ENCODE measurements at places on chromosomes 5 and 9.

GRCh38 chr5:35833224-35833623 is 23.5 kb upstream of the IL7R start:
- no peak for DNase-seq

- DNase-seq: no peak
Observed at GRCh38 chr5:96064877-96065276, 103.2 kb upstream of the ELL2 start.

DNA sequence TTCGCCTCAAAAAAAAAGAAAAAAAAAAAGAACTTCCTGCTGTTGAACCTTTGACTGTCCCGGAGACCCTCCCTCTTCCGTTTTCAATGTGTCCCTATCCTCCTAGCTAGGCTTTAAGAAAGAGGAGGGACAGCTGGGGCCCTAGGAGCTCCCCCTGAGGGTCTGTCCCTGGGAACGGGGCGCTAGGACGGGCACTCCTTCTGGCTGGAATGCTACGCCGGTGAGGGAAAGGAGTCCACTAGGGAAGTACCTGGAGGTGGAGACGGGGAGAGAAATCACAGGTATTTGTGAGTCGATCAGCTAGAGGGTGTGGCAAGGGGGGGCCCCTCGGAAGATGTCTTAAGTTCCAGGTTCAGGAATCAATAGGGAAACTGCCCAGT is 4.6 kb downstream of the SIT1 start:
- no peak for DNase-seq

GRCh38 chr5:163594951-163595350 is 89.5 kb downstream of the MAT2B start:
- no peak for DNase-seq

- no peak for DNase-seq
Observed at GRCh38 chr9:124254261-124254682, 3.5 kb upstream of the NEK6 start.

GRCh38 chr5:26569241-26569928 is 469.0 kb downstream of the CDH9 start:
- DNase-seq: no peak

DNA sequence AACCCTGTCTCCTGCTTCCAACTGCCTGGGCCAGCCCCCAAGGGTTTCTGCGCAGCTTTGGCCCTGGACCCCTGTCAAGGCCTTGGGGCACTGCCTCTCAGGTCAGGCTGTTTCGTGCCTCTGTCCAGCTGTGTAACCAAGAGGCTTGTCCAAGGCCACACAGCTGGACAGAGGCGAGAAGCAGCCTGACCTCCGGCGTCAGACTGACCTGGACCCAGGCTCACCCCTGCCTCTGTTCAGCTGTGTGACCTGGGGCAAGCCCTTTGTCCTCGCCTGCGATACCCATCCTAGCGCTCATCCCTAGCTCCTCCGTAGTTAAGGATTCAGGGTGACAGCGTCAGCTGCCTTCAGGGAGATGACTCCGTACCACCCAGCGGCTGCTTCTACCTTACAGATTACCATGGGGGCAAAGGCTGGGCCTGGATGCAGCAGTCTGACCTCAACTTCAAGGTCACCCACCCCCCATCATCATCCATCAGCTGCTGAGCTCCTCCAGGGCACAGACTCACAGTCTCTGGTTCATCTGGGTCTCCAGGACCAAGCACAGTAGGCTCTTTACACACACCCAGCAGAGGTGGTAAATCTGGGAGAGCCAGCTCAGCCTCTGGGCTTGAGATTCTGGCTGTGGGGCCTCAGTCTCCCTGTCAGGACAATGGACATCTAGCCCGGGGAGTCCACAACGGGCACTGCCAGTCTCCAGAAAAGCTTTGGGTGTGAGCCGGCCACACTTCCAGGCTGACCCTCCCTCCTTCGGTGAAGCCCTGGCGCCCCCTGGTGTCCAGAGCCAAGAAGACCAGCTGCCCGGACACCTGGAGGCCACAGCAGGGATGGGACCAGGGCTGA is 7.9 kb downstream of the AK1 start:
- peak; percentile 23 for DNase-seq

DNA sequence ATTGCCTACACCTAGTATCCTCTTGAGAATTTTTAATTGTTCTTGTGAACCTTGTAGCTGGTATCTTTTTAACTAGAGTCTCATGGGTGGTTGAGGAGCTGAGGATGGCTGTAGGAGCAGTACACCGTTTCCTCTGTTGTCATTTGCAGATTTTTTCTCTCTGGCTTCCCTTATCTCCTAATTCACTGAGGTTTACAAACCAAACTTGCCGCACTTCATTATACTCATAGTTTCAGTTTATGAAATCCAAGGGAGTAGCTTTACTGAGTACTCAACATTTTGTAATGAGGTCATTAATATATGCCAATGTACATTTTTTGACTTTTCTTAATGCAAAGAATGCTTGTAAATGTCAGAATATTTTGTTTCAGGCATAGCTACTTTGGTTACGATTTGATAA is 154.2 kb downstream of the CCDC171 start:
- DNase-seq: no peak

- DNase-seq: no peak
Observed at GRCh38 chr9:125886365-125886764, 139.2 kb downstream of the PBX3 start.

- peak; percentile 96 for DNase-seq
Observed at GRCh38 chr9:81492710-81493447, 196.5 kb downstream of the TLE1 start.

DNA sequence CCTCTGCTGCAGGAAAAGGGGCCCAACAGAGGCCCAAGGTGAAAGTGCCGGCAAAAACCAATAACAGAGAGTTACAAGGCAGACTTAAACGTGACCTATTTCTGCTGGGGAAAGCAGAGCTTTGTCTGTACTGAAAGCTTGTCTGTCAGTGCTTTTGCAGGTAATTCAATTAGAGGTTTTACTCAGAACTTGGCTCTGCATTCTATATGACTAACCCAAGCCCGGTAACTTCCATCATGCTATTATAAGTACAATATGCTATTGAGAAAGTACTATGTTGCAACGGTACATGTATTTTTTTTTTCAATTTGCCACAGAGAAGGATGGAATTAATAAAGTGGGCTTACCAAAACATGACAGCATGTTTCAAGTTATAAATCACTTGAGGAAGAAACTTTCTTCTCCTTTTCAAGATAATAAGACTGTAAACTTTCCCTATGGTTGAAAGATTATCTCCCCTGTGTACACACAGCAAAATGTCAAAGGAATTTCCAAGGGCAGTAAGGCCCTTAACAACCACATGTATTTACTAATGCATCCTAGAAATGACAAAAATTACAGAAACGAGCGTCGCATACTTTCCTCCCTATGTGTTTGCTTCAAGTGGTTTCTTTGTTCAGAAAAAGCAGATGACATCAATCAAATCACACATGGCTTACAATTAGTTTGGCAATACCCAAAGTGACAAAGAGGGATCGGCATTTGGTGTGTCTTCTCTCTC is 282.4 kb downstream of the EFNA5 start:
- peak; percentile 92 for DNase-seq

DNA sequence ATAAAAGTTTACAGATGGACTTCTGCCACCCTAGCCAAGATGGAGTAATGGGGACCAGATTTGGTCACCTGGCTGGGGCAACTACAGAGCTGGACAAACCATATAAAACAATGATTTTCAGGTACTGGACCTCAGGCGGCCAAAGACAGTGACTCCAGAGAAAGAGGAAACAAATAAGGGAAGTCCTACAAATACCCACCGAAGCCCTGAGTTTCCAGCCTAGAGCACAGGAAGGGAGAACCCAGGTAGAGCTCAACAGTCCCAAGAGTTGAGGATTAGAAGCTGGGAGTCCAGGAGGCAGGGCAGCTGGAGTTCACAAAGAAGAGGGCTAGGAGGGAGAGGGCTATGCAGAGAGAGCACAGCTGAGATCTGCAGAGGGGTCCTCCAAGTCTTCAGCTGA is 106.7 kb upstream of the NR5A1 start:
- no peak for DNase-seq

DNA sequence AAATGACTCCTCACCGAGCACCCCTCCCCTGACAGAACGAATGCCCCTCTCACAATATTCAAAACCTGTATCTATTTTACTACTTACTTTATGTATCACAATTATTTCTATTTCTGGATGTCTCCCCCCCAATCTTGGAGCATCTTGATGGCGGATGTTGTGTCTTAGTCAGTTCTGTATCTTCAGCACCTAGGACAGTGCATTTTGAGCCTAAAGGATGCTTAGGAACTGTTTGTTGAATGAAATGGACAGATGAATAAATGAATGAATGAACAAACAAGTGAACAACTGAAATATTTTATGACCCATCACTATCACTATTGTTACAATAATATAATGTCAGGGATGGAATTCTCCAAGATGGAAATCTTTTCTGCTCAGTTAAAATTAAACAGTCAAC is 295.7 kb downstream of the DNAH5 start:
- no peak for DNase-seq

DNA sequence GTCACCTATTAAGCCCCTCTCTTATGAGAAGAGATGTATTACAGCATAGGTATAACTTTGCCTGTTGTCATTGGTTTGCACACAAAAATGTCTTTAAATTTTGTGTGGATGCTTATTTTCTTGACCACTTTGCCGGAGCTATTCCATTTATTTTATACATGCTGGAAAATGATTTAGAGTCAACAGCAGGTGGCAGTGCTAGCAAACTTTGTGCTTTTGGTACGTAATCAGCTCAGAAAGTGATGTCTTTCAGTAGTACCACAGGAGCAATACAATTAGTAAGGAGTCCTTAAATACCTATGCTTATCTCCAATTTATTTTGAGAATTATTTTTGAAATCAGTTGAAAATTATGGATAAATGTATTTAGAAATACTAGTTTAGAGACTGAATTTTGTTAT is 19.8 kb upstream of the NUDT12 start:
- DNase-seq: peak; percentile 6

DNA sequence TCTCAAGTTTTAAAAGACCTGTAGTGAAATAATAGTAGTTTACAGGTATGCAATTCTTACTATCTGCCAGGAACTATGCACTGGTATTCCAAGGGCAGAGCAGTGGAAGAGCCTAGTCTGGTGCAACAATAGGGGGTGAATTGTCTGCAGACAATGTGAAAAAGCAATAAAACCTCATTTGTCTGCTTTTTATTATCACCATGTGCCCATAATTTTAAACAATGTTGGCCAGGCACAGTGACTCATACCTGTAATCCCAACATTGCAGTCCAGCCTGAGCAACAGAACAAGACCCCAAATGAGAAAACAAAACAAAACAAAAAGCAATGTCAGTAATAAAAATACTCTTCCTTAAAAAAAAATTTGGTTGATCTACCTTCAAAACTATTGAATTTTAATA is 12.2 kb upstream of the SLC44A1 start:
- DNase-seq: no peak

GRCh38 chr5:144333336-144333920 is 162.8 kb downstream of the KCTD16 start:
- DNase-seq: no peak

- no peak for DNase-seq
Observed at GRCh38 chr9:137520614-137521404, 29.4 kb downstream of the PNPLA7 start.

- no peak for DNase-seq
Observed at GRCh38 chr9:9108641-9109040, 1309.1 kb upstream of the DMAC1 start.

- no peak for DNase-seq
Observed at GRCh38 chr5:116719106-116719505, 144.5 kb upstream of the SEMA6A start.

- DNase-seq: no peak
Observed at GRCh38 chr5:3658929-3659328, 63.3 kb downstream of the IRX1 start.
